NCI-H526 treated with DMSO at 0.1 percent for 48 hours (cell line): ENCODE measurements at places on chromosomes 7 and 10.

DNA sequence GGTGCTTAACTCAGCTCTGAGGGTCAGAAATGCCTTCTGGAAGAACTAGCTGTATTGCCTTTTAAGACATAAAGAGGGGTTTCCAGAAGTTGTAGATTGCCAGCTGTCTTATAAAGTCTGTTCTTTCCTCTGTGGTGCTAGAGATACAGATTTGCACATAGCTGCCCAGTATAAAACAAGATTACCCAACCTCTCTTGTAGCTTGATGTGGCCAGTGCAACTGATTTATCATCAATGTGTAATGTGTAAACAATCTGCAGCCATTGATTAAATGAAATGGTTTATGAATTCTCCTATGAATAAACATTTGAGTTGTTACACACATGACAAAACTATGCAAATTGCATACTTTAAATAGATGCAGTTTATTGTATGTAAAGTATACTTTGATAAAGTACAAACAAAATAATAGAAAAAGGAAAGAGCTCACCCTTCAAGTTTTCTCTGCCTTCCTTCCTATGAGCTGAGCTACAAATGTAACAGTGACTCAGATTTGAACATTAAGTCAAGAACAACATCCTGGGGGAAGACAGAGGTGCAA lies 195.2 kb downstream of the TMEM26 start:
- no peak for DNase-seq

GRCh38 chr7:37247861-37248260 lies 200.8 kb downstream of the ELMO1 start:
- DNase-seq, result no peak

- DNase-seq, result no peak
Observed at GRCh38 chr7:101998029-101998905, 180.8 kb downstream of the CUX1 start.

DNA sequence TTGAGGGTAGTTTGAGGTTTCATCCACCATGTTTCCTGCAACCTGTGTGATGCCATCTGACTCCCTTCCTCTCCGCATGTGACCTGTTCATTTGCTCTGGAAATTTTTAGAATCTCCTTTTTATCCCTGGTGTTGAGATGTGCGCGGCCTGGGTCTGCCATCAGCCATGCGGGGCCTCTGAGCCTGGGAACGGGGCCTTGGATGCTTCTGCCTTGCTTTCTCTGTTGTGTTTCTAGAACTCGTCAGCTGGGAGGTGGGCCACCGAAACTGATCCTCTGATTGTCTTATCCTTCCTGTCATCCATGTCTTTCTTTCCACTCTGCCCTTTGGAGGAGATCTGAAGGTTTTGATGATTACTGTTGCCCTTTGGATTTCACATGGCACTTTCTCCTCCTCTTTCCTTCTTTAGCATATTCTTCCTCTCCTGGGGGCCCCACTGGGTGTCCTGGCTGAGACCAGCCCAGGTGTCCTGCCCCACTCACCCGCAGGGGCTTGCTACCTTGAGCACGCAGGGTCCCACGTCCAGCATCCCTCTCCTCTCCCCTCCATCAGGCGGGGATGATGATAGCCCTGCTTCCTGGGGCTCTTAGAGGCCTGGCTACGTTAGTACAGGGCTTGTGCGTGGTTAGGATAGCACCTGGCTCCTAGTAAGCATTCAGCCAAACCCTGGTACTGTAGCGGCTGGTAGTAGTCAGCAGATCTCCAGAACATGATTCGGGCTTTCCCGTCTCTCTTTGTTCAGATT lies 29.9 kb downstream of the PPP2R2D start:
- DNase-seq, result no peak

DNA sequence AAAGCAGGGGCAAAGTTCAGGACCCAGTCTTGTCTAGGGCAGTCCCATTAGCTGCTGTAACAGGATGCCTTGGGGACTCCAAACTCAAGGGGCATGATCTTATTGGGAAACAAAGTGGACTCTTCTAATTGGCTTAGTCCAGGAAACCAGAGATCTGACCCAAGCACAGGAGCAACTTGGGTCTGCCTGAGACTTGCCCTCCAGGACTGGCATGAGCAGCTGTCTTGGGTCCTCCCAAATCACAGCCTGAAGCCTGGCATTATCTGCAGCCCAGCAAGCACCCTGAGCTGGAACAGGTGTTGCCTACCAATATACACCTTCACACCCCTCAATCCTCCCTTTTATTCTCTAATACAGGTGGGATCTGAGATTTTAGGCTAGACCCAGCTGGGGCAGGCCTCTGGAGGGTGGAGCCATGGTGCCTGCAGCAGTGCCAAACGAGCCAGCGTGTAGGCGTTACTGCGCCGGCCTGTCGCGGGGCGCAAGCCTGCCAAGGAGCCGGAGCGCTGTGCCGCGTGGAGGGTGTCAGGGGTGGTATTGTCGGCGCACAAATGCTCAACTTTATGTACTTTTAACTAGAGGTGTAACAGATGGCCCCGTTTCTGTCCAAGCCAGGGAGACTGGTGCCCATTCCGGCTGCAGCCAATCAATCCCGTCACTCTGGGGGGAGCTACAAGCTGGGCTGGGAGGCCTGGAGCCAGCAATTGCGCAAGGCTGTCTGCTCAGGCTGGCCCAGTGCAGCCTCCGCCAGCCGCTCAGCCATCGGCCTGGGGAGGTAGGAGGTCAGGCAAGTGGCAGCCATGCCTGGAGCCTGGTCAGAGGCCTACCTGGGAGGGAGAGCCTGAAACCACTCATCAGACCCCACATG lies 12.8 kb upstream of the LBX1 start:
- no peak for DNase-seq

DNA sequence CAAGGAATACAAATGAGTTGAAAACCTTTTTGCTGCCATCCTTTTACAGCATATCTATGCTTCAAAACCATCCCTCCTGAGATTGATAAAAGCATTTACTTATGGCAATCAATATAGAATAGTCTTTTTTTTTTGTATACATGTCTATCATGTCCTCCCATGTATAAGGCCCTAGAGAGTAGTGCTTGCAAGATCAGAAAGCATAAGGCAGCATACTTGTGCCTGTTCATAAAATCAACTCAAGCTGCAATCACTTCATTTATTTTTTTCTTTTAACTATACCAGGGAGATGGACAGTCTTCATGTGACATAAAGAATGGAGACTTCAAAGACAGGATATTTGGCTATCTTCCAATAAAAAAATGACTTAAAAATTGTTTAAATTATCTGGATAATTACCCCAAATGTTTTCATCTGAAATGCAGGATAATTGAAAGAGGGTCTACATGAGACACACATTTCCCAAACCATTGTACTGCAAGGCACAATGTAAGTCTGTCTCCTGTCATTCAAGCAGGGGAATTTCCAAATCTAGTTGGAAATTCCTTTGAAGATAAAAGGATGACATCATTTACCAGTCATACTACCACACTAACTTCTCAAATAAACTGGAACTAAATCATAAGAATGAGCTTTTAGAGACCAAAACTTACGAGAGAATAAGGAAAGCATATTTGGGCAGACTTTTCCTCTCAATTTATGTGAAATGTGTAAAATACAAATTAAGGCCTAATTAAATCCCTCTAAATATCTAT lies 22.5 kb downstream of the LRRN3 start:
- DNase-seq, result no peak

DNA sequence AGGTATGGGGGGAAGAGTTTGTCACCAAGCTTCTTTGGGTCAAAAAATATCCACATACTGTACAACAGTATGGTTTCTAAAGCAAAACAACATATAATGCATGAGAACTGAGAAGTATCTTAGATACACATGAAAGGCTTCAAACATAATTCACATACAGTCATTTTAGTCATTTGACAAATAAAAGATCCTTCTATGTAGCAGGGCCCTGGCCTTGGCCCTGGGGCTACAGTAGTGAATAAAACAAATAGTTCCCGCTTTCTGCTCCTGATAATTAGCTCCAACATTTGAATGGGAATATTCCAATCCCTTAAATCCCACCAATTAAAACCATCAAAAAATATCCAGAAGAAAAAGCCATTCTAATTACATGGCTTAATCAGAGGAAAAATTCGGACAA lies 51.3 kb downstream of the MALSU1 start:
- DNase-seq, result no peak
